Activated CD4-positive, alpha-beta T cell treated with anti-CD3 and anti-CD28 coated beads for 36 hours (primary cell): ENCODE measurements at places on chromosomes 2 and 18.

- no peak for DNase-seq
Observed at GRCh38 chr2:110143982-110144381, 28.4 kb upstream of the MALL start.

GRCh38 chr2:113847144-113847543, 42.7 kb upstream of the ACTR3 start:
- DNase-seq, result peak; percentile 8

DNA sequence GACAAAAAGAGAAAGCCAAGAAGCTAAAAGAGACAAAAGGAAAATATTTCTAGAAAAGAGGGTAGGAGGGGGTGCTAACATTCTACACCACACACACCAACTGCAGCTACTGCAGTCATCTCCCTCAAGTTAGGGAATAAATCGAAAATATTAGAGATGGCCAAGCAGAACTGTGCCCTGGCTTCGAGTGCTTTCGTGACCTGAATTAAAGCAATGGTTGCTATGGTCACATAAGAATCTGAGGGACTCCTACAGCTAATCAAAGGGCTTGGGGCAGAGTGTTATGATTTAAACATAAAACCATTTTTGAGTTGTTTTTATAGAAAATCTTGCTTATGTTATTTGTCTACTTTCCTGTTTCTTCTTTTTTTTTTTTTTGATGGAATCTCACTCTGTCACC, 159.6 kb upstream of the HNRNPA3 start:
- no peak for DNase-seq

GRCh38 chr18:12287131-12287681, 20.8 kb upstream of the TUBB6 start:
- DNase-seq, result no peak

DNA sequence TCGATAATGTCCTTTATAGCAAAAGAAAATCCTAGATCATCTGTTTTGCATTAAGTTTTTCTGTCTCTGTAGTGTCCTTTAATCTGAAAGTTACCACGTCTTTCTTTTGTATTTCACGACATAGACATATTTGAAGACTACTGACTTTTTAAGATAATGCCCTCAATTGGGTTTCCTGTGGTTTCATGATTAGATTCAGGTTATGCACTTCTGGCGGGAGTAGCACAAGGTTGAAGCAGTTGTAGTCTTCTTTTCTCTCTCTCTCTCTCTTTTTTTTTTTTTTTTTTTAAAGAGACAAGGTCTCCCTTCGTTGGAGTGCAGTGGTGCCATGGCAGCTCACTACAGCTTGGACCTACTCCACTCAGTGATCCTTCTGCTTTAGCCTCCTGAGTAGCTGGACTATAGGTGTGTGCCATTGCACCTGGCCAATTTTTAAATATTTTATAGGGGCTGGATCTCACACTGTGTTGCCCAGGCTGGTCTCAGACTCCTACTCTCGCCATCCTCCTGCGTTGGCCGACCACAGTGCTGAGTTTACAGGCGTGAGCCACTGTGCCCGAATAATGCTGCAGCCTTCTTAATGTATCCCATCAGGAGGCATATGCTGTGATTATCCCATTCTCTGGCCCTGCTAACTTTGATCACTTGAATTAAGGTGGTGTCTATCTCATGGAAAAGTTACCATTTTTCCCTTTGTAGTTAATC, 3.9 kb downstream of the INPP4A start:
- peak; percentile 27 for DNase-seq

DNA sequence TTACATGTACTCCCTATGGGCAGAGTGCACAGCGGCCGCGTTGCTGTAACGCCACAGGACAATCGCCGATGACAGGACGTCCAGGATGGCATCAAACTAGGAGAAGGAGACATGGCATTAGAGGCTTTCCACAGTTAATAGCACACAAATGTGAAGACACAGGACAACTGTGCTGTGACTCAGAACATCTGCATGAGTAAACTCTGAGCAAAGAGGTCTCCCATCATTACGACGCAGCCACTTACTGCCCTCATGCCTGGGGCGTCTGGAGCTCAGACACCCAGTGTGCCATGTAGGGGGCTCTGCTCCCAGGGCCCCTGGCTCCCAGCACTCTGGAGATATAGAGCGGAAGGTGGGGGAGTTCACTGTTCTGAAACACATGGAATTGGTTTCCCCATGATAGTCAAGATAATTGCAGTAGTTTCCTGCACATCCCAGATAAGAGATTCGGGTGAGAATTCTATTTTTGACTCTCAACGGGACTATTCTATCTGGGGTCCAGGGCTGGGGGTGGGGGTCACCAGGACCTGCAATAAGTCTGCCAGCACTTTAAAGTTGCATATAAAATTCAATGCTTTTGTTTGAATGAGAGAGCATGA, 168.1 kb downstream of the TMEM163 start:
- DNase-seq, result no peak

- peak; percentile 12 for DNase-seq
Observed at GRCh38 chr2:63064197-63064596, 13.6 kb downstream of the OTX1 start.

DNA sequence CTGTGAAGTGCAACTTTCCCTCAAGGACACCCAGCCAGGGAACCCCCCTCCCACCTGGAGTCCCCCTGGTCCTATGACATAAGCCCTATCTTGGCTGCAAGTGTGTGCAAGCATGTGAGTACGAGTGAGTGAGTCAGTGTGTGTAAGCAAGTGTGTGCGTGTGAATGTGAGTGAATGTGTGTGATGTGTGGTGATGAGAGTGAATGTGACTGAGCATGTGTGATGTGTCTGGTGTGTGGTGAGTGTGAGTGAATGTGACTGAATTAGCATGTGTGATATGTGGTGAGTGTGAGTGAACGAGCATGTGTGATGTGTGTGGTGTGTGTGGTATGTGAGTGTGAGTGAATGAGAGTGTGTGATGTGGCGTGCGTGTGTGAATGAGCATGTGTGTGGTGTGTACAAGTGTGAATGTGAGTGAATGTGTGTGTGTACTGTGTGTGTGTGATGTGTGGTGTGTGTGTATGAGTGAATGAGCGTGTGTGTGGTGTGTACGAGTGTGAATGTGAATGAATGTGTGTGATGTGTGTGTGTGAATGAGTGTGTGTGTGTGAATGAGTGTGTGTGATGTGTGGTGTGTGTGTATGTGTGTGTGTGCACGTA, 68.8 kb upstream of the SMAD7 start:
- no peak for DNase-seq

- DNase-seq, result no peak
Observed at GRCh38 chr2:222450021-222450420, 25.7 kb downstream of the SGPP2 start.

DNA sequence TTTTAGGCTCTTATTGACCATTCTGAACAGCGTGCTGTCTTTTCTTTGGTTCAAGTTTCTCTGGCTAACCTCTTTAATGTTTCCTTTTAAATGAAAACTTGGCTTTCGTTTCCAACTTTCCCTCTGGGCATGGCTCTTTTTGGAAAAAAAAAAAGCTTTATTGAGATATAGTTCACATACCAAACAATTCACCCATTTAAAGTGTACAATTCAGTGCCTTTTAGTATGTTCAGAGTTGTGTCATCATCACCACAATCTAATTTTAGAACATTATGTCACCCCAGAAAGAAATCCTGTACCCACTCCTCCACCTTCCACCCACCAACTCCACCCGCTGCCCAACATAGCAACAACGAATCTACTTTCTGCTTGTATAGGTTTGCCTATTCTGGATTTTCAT, 322.4 kb downstream of the ADCYAP1 start:
- no peak for DNase-seq
